Skin of body (tissue), 3 donors: ENCODE measurements at places on chromosomes 16 and 17. TPM values are rescaled to one million over a fixed set of nuclear protein-coding genes. Genes with fewer than 3 reads are reported as not detected.

SARM1 gene
- 3.6 TPM for total RNA-seq

DNA sequence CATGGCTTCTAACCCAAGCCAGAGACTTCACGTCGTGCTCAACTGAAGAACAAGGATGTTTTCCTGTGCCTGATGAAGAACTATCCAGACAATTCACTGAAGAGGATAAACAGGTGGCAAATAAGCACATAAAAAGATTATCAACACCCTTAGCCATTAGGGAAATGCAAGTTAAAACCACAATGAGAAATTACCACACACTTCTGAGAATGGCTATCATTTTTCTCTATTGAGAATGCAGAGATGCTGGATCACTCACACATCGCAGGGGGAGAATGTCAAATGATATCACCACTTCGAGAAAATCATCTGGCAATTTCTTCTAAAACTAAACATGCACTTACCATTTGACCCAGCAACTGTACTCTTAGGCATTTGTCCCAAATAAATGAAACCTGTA lies 162.8 kb downstream of the IRX3 start:
- no peak for DNase-seq

GRCh38 chr16:72646615-72647014 lies 401.3 kb downstream of the ZFHX3 start:
- peak; percentile 2 for DNase-seq

DNA sequence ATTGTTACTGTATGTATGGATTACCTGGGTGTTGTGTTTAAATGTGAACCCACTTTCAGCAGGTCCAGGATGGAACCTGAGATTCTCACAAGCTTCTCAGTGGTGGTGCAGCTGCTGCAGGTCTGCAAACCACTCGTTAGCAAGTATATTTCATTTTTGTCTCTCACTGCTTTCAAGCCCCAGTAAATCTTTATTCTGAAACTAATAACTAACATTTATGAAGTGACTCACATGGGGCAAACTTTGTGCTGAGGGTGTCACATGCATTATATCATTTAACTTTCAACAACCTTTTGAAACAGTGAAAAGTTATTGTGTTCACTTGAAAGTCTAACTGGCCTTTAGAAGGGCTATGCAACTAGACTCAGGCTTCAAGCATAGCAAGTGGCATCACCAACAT lies 98.9 kb upstream of the DYNLRB2 start:
- DNase-seq: no peak
